ENCODE measurements at places on chromosomes 2 and 18.

- no peak for DNase-seq
Observed at GRCh38 chr2:67108231-67108630, 288.9 kb upstream of the ETAA1 start.

DNA sequence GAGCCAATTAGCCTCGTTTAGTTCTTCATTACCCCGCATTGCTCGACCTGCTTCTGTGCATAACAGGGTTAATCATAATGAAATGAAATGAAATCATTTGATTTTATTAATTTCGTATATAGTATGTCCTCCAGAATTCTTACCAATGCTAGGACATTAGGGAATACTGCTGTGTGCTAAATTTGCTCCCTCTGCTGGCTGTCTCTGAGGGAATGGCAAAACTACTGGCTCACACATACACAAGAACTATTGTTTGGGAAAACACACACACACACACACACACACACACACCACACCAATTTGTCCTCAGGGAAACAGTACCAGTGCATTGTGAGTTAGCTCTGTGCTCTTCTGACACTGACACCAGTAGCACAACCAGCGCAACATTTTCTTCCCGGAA lies 273.3 kb upstream of the TCF4 start:
- DNase-seq, result no peak

DNA sequence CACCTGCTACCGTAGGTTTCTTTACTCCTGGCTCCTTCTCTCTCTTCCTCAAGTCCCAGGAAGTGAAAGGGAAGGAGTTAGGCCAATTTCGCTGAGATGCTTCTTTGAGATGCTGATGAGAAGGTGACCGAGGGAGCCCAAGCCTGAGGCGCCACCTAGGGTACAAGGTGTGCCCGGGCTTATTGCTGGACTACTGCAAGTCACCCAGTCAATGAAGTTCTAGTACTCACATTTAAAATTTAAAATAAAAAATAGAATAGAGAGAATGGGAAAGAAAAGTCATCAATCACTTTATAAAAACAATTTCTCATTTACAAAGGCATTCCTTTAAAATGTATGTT lies 45.3 kb downstream of the ACAA2 start:
- DNase-seq, result no peak

DNA sequence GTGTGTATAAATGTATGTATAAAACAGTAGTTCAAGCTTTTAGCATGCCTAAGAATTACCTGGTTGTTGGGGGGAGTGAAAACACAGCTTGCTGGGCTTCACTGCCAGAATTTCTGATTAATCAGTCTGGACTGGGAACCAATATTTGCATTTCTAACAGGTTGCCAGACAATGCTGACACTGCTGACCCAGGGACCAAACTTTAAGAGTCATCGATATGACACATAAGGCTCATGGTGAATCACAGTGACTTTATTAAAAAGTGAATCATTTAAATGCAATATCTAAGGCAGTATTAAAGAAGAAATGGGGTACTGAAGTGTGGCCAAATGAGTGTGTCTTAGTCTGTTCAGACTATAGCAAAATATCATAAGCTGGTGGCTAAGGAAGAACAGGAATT lies 195.9 kb upstream of the DTNA start:
- no peak for DNase-seq
